ENCODE measurements at places on chromosomes 3 and 15. TPM values are rescaled to one million over a fixed set of nuclear protein-coding genes. Genes with fewer than 3 reads are reported as not detected.

The BMF gene
- 46.2 TPM for total RNA-seq

The UNC13C gene
- total RNA-seq: not detected

The PLSCR2 gene
- total RNA-seq: not detected

The NEDD4 gene
- 44.0 TPM for total RNA-seq

The STRIT1 gene
- total RNA-seq: not detected

The RPL22L1 gene
- total RNA-seq: 46.5 TPM

The GOLGA8K gene
- total RNA-seq: not detected

The FAM131A gene
- 13.2 TPM for total RNA-seq

The SPG11 gene
- 88.0 TPM for total RNA-seq

The MKRN3 gene
- not detected for total RNA-seq

The TRAK1 gene
- total RNA-seq: 37.5 TPM

DNA sequence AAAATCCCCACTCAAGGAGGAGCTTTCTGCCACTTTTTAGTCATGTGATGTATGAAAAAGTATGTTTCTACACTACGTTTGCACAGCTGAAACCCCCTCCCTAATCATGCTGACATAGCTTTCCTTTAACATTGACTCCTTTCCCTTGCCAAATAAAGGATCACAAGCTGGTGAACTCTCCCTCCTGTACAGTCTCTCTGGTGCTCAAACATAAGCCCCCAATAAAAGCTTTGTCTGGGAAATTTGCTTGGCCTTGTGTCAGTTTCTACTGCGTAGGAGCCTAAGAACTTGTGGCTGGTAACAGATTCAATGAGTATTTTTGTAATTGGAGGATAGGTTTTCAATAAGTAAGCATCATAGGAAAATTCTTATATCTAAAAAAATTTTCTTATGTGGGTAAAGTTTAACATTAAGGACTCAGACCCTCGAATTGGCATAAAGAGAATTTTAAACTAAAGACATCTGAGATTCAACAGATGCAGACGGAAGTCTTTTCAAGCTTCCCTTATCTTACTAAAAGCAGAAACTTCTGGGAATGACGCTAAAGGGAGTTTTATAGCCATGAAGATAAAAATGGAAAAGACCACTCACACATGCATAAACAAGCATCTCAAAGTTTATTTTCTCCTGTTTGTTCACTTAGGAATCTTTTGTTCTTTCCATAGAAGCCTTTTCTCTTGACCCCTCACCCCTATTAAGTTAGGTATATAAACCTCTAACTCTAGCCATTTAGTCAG is 44.1 kb upstream of the P2RY1 start:
- no peak for DNase-seq

DNA sequence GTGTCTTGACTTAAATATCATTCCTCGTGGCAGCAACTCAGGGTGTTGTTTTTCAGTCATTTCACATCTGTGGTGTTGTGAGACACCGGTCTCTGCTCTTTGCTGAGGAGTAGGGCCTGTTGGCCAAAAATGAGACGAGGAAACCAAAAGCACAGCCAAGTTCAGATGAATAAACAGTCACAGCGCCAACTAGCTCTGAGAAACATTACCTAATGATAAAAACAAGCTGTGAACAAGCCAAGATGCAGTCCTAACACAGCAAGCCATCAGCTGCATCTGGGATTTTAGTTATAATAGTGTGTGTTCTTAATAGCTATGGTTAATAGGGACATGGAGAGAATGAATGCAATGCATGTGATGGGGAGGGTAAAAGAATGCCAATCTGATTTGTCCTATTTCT is 843.4 kb upstream of the DPPA4 start:
- DNase-seq: peak; percentile 32

- DNase-seq: no peak
Observed at GRCh38 chr3:72343078-72343477, 505.2 kb downstream of the SHQ1 start.

GRCh38 chr3:160876643-160877042 is 120.6 kb downstream of the PPM1L start:
- DNase-seq: no peak

- DNase-seq: no peak
Observed at GRCh38 chr3:49024449-49024848, 2.5 kb downstream of the NDUFAF3 start.

GRCh38 chr15:20340931-20341661 is 200.5 kb downstream of the GOLGA6L6 start:
- DNase-seq: peak; percentile 65

DNA sequence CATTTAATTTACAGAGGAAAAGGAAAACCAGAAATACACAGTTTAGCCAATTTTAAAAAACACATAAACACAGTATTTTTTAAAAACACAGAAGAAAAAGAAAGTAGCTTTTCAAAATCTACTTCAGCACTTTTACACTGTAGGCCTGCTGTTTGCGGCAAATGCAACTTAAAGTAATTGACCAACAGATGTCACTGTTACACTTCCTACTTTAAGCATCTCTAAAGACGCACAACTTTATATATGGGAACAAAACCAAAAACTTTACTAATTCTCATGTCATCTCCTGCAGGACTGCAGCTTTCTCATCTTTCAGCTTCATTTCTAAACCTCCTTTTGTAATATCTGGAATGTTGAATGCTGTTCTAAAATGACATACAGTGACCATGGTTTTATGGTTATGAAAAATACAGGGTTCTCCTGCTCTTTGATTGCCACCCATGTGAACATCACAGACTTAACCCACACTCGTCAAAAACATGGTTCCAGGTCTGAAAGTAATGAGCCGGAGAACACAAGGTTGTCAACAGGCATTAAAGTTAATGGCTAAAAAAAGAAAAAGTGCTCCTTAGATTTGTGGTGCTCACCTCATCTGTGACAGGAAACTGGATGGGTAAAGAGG is 107.9 kb downstream of the FMN1 start:
- no peak for DNase-seq

DNA sequence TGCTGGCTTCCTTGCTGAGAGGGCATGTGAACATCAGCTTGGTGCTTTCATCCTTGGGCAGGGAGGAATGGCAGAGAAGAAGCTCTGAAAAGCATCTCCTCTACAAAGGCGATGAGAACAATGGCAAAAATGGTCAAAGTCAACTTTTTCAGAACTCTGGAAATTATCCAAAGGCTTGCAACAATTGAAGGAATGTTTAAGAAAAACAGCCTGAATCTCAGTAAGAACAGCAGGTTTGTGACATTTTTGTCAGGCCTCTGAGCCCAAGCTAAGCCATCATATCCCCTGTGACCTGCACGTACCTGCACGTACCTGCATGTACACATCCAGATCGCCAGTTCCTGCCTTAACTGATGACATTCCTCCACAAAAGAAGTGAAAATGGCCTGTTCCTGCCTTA is 51.8 kb downstream of the ONECUT1 start:
- no peak for DNase-seq

- no peak for DNase-seq
Observed at GRCh38 chr3:61158667-61159066, 92.6 kb downstream of the FHIT start.

- no peak for DNase-seq
Observed at GRCh38 chr3:171266034-171266739, 194.0 kb downstream of the TNIK start.

DNA sequence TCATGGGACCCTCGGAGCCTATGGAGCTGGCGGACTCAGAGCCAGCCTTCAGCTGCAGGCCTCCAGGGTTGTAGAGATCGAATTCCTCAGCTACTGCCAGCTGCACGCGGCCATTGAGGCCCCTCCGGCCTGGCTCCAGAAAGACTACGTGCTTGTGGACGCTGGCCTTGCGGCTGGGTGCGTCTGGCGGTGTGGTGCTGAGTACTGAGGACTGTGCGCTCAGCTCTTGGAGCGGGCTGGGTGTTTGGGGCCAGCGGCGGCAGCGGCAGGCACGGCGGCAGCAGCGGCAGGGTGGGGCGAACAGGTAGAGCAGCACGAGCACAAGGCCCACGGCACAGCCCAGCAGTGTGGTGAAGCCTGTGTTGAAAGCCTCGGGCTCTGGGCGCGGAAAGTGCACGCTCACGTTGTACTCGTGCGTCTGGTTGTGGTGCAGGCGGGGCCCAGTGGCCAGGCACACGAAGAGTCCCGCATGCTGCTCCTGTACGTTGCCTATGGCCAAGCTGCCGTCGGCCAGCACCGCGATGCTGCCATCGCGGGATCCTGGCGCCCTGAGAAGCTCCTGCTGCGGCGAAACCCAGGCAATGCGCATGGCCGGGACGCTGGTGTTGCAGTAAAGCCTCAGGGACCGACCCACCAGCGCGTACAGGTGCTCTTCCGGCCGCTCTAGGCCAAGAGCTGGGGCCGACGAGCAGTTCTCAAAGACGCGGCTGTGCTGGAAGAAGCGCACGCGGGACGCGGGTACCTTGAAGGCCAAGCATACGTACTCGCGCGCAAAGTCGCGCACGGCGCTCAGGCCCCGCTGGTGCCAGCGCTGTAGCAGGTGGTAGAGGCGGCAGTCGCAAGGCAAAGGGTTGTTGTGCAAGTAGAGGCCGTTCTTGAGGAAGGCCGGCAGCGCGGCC is 1.3 kb downstream of the AMIGO3 start:
- DNase-seq: peak; percentile 18

DNA sequence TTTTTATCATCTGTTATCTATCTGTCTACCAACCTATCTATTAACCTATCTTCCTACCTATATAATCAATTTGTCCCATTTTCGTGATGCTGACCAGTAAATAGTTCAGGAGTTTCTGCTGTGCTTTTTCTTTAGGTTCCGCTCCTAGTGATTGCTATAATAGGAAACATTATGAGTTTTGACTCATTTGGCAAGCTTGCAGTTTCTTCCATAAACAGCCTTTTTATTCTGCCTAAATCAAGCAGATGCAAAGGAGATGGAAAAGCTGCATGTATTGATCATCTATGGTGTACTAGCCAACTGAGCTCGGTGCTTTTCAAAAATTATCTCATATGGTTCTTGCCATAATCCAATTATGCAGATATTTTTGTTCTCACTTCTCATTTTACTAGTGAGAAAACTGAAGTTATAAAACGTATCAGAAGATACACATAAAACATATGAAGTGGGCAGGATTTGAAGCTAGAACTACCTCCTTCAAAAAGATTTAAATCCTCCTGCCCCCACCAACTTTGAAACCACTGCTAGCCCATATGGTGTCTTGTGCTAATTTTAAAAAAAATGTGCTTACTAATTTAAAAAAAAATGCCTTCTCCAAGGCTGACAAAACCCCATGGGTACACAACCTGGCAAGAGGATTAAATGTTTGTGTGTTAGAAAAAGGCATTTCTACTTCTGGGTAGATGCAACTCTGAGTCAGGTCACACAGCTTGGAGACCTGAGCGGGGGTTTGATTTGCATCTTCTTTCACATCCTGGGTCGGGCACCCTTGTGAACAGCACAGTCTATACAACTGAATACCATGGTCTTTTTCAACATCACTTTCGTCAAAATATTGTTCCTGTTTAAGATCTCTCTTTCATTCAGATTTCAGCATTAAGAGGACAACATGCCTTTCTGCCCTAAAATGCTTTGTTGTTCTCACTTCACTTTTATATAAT is 267.0 kb downstream of the CHL1 start:
- DNase-seq: no peak

- DNase-seq: no peak
Observed at GRCh38 chr3:136270179-136270578, 20.0 kb downstream of the PCCB start.

- no peak for DNase-seq
Observed at GRCh38 chr3:43872901-43873300, 182.2 kb downstream of the ABHD5 start.

DNA sequence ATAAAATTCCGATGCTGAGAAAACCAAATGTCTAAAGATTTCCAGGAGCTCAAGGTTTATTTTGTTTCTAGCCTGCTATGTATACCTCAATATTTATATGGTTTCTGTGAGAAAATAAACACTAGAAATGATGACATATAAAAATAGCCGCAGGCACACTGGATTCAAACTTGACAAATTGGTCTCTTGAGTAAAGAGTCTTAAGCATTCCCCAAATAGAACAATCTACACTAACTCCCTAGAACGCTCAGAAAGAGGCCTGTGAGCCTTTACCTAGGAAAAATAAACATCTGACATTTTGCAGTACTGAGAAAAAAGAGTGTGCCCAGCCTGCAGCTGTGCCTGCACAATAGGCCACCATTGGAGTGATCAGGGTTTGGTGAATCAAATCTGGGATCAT is 75.2 kb downstream of the NEK10 start:
- DNase-seq: no peak

- no peak for DNase-seq
Observed at GRCh38 chr15:37204692-37205091, 104.3 kb upstream of the MEIS2 start.

- DNase-seq: no peak
Observed at GRCh38 chr3:38689774-38690173, 40.3 kb upstream of the SCN5A start.

DNA sequence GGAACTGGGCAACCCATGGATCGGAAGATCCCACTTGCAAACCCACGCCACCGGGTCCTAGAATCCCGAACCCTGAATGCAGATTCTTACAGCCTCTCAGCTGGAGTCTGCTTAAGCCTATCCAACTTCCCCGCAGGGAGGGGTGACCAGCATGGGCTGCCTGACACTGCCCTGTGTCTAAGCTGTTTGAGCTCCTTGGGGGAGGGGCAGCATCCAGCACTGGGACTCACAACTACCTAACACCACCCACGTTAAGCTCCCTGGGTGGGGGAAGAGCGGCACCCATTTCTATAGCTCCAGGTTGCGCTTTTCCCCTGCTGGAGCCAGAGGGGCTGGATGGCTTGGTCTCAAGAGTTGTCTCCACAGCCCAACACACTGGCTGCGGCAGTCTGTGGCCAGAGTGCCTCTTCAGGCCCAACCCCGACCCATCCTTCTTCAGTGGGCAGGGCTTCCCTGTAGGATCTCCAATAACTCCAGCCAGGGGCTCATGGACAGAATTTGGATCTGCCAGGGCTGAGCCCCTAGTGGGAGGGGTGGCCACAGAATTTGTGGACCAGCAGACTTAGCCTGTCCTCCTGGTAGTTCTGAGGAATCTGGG is 649.2 kb downstream of the TUSC7 start:
- no peak for DNase-seq

- peak; percentile 76 for DNase-seq
Observed at GRCh38 chr15:99450896-99451358, 114.9 kb upstream of the MEF2A start.

- no peak for DNase-seq
Observed at GRCh38 chr3:129768728-129769127, 124.8 kb downstream of the TMCC1 start.

- no peak for DNase-seq
Observed at GRCh38 chr15:74206801-74207281, 4.3 kb upstream of the STRA6 start.

GRCh38 chr3:187616307-187616972 is 53.8 kb downstream of the SST start:
- peak; percentile 28 for DNase-seq

DNA sequence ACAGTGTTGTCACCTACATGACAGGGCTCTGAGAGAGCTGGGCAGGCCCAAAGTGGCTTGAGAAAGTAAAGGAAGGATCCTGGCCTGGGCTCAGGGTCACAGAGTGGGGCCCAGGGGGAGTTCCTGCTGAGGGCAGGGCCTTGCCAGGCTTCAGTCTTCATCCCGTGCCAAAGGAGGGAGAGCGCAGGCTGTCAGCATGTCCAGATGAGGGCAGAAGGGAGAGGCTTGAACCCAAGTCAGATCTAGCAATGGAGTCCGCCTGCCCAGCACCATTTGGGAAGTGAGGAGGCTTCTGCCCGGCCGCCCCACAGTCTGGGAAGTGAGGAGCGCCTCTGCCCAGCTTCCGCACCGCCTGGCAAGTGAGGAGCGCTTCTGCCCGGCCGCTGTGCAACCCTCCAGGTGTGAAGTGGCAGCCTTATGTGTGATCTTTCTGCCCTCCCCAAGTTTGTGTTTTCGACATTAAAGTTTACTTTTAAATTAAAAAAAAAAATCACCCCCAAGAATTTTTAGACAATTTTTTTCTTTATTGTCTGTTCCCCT is 303.6 kb upstream of the PROK2 start:
- no peak for DNase-seq

- no peak for DNase-seq
Observed at GRCh38 chr15:81256916-81257315, 60.2 kb downstream of the IL16 start.

GRCh38 chr3:150623945-150624344 is 20.8 kb downstream of the SELENOT start:
- no peak for DNase-seq
